ENCODE measurements at places on chromosomes 2 and 18.
A peak's percentile ranks its signal among the peaks of the same experiment; 100 is the strongest.

GRCh38 chr2:79116997-79117928 is 3.0 kb upstream of the REG1A start:
- DNase-seq = no peak

DNA sequence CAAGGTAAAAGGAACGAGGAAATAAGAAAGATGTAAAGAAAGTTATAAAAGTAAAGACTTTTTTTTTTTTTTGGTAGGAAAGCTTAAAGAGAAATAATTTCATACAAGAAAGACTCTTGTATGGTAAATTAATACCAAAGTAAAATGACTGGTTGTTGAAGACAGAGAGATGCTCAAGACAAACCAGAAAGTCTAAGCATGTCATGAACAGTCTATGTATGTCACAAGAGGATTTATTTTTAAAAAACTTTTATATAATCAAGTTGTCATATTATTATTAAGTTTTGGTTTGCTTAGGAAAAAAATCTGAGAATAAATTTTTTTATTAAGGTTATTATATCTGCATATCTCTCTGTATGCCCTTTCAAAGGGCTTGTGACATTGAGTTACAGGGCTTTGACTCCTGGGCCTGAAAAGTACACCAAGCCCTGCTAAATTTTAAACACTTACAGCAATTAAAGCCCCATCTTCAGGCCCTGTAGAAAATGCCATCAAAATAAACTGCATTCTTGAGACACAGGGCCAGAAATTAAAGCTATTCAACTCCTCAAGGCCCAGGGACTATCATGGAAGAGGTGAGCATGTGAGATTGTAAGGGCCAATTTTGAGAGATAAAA is 10.9 kb upstream of the SGPP2 start:
- DNase-seq = no peak

DNA sequence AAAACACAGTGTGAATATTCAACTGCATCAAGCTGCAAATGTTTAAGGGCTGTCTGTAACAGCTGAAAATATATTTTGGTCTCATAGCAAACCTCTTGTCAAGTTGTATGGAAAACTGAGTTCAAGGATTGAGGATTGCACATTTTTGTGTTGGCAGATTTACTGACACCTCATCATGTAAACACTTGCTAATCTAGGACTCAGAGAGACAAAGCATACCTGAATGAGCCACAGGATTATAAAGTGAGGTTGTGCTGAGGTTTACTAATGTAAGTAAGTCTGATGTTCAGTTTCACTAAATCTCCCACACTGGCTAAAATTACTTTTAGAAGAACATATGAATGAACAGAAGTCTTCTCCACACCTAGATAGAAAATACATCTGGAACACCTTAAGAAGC is 1993.1 kb upstream of the CELF4 start:
- no peak for DNase-seq

DNA sequence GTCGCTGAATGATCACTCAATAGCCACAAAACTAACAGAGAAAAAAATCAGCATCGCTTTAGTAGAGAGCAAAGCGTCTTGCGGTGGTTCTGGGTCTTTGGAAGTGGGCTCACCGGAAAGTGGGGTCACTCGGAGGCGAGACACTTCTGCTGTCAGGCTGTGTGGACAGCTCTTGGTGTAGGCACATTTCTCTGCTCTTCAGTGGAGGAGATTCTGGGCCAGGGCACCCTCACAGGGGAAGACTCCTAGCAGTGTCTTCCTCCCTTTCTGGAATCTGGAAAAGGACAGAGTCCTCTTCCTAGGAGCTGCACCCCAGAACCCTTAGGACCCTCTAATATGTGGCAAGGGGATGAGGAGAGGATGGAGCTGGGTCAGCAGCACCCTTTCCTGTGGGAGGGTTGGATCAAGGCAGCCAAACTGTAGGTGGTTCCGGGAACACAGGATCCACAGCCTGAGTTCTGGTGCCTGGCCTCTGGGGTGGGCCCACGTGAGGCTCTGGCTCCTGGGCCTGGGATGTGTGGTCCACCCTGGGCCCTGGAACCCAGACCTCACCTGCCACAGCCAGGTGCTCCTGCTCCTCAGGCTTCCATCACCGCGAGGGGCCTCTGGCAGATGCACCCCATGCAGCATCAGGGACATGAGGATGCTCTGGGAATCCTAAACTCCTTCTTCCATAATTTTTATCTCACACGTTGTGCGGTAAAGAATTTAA is 25.1 kb downstream of the GPR35 start:
- no peak for DNase-seq

- no peak for DNase-seq
Measured at GRCh38 chr2:86042256-86043168, 63.2 kb downstream of the POLR1A start.

GRCh38 chr2:75055142-75055819 is 96.8 kb downstream of the POLE4 start:
- DNase-seq = no peak

DNA sequence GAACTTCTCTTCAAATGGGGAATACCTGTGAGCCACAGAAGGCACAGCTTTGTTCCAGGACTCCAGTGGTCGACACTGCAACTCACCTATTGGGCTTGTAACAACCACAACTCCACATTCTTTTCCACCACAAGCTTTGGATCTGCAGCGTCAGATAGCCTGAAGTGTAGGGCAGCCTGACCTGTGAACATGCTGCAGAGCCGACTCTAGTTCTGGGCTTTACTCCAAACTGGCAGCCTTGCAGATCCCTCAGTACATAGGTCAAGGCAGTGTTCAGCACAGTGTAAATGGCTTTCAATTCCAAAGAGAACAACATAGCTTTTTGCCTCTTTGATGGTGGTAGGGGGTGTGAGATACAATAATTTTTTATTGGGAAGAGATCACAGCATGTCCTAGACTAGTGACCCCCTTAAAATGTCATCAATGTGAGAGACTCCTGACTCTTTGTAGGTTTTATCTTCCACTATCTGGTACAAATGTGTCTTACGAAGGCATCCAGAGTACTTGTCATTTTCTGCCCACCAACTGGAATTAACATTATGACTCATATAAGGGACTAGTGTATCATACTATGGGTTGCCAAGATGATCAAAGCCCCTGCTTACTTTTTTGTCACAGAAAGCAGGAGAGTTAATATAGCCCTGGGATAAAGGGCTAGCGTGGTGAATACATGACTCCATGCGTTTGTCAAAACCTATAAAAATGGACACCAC is 149.8 kb downstream of the COPS8 start:
- no peak for DNase-seq

GRCh38 chr18:65206551-65207260 is 544.1 kb upstream of the CDH7 start:
- no peak for DNase-seq

GRCh38 chr2:26725521-26725820 is 32.9 kb downstream of the KCNK3 start:
- no peak for DNase-seq

DNA sequence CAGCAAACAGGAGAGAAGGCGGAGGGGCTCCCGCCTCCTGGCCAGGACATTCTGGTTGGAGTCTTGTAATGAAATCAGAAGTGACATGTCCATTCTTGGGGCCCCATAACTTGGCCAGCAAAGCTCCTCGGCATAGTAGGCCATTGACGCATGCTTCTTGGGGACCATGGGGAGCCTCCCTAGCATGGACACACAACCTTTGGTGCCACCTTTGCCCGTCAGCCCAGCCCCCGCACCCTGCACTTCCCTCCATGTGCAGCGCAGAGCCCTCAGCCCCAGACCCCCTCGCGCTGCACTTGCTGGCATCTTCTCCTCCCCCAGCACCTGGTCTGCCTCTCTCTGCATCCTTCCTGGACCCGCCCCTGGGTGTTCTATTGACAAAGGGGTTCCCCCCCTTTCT is 23.1 kb downstream of the DCDC2C start:
- DNase-seq = no peak

GRCh38 chr18:21851327-21851961 is 110.9 kb downstream of the MIB1 start:
- DNase-seq = no peak

DNA sequence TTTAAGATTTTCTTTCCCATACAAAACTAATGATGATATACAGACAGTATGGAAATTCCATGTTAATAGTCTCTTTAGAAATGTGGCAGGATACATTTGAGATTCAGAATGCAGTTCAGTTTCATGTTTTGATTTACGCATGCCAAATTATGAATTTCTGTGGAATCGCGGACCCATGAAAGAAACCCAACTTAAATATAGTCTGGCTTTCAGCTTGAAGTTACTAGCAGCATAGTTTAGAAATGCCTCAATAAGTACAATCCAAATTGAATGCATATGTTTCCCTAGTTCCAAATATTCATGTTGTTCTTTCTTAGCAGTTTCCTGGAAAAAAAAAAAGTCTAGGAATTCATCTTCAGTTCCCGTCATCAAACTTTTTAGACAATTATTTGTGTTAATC is 164.1 kb upstream of the RASGRP3 start:
- no peak for DNase-seq

DNA sequence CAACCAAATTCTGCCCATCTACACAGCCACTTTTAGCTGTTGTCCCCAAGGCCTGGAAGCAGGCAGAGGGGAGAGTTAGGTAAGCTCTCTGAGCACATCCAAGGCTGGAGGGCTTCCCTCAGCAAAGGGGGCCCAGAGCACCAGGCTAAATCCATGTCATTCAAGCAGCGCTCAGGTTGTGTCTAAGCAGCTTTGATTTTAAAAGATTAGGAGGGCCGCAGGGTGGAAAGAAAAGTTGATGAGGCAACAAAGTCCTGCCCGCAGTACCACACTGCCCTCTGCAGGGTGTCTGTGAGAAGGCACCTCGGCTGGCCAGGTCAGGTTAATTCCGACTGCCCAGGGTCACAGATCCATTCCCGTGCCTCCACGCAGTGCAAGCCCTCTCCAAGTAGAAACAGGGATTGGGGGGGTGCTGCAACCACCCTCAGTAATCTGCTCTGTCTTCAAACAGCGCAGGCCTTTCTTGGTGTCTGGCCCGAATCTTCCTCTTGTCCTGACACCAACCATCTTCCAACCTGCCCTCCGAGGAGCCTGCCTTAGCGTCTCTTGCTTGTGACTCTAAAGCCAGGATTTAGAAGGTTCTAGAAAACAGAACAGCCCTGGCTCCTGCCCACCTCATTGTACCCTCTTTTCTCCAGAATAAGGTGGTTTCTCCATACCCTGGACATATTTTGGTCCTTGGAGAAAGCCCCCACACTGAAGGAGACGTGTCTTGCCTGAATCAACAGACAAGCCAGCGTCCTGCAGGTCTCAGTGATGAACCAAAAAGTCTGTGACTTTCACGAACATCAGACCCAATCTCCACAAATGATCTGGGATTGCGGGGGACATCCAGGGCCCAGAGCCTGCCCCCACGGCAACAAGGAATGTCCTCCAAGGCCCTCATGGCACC is 289.2 kb downstream of the TNS1 start:
- DNase-seq = peak; percentile 48

DNA sequence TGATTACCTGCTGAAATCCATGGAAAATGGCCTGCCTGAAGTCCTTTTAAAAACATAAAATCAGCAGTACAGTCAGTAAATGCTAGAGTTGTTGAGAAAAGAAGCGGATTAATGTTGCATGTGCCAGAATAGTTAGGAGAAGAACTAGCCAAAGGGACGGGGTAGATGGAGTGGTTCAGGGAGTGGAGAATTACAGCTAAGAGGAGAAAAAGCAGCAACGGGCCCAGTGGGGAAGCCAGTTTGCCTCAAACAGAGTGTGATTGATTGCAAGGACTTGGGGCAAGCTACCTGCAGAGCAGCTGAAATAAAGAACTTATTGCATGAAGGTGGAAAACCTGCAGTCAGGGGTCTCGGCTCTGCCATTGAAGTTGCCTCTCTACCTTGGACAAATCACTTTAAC is 79.1 kb downstream of the NRP2 start:
- DNase-seq = no peak

DNA sequence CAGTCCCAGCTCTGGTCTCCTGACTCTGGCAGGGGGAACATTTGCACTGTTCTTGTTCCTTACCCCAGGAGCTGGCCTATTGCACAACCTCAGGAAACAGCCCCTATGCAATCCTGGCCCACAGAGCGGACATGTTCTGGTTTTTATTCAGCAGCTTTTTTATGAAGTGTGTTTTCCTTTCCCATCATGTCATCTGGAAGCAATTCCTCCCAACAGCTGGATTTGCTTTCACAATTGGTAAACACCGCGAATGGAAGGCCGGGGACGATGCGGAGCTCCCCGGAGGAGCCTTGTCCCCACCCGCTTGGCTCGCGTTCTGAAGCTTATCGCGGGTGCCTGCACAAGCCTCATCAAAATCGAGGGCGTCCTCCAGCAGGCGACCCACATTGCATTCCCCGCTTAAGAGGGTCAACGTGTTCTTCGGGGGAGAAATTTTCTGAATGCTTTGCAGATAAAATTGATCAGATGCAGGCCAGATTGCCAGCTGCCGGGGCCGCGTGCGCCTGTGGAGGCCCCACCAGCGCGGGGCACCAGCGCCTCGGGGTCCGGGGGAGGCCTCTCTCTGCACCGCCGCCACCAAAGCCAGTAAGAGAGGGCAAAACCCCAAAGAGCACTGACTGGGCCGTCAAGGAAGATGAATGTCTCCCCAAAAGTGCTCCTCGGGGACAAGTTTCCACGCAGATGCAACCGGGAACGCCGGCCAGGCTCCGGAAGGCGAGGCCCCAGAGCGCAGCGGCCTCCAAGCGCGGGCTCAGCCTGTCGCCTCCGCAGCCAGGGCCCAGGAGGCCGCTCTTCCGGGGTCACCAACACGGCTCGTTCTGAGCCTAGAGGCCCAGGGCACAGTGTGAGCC is 60.3 kb upstream of the SP3 start:
- DNase-seq = no peak

DNA sequence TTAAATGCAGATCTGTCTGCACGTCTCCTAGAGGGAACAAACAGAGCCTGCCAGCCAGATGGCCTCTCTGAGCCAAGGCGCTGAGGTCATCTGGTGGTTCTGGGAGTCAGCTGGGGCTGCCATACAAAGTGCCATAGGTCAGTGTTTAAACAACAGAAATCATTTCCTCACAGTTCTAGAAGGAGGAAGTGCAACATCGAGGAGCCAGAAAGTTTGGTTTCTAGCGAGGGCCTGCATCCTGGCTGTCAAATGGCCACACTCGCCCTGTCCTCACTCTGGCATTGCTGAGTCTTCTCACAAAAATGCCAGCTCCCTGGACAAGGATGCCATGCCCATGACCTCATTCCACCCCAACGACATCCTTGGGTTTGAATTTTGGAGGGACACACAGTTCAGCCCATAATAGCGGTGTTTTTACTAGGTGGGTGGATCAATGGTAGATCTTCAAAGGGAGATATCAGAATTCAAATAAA is 59.6 kb downstream of the MYT1L start:
- DNase-seq = no peak

DNA sequence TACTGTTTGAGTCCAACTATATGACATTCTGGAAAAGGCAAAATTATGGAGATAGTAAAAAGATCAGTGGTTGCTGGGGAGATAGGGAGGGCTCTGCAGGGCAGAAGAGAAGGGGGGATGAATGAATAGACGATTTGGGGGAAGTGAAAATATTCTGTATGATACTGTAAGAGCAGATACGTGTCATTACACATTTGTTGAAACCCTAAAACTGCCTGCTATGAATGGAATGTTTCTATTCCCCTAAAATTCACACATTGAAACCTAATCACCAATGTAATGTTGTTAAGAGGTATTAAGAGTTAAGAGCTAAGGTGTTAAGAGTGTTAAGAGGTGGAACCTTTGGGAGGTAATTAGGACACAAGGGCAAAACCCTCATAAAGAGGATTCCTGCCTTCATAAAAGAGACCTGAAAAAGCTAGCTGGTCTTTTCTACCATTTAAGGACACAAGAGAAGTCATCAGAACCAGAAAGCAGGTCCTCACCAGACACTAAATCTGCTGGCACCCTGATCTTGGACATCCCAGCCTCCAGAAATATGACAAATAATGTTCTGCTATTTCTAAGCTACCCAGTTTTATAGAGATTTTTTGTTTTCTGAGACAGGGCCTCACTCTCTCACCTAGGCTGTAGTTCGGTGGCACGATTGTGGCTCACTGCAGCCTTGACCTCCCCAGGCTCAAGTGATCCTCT is 76.2 kb downstream of the ATAD2B start:
- DNase-seq = no peak

GRCh38 chr2:209834767-209835166 is 63.1 kb downstream of the UNC80 start:
- DNase-seq = no peak
